ENCODE measurements at places on chromosomes 7 and 10. TPM values are rescaled to one million over a fixed set of nuclear protein-coding genes. Genes with fewer than 3 reads are reported as not detected.
A peak's percentile ranks its signal among the peaks of the same experiment; 100 is the strongest.

DNA sequence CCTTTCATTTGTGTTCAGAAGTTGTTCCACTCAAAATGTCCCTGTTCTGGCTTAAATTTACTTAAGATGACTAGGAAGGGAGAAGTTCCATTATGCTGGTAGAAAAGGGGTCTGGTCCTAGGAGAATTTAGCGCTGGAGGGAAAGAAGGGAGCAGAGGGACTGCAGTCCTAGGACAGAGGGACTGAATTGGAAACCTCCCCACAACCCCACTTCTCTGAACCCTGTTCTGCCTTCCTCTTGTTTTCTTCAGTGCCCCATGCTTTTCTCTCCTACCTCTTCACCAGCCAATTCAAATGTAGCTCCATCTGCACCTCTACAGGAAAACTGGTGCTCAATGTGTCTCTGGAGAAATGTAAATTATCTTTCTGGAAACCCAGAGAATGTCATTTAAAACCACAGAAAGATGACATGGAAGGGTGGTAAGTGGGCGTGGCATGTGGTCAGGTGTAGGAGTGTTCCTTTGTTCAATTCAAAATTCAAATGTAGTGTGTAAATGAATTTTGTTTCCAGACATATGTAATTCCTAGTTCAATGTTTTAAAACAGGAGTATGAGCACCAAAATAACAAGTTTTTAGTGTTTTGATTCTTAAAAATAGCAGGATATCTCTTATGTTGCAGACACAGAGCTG lies 24.0 kb upstream of the RHOBTB1 start:
- no peak for DNase-seq

DNA sequence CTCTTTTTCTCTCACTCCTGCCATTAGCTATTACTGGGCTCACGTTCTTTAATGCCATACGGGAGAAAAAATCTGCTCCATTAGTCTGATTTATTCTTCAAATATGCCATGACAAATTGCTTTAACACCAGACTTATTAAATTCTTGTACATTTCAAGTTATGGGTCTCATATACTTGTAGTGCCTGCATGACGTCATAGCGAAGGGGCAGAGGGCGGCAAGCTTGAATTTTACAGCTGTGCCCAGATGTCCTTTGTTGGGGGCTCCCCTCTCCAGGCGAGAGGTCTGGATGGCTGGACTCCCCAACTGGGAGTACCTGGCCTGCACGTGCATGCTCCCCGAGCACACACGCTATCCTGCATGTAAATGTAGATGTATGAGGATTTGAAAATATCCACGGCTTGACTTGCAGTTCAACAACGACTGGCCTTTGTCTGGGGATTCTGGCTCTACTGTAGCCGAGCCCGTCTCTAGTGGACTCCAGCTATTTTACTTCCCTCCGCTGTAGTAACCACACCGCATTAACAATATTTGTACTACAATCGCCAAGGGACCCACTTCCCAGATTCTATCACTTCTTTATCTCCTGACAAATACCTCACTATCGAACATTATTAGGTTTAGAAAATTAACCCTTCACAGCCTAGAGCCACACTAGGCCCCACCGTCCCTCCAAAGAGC lies 79.5 kb downstream of the EBF3 start:
- no peak for DNase-seq

GTPBP10 gene
- 25.3 TPM for total RNA-seq

GRCh38 chr7:128869944-128870285 lies 7.3 kb downstream of the ATP6V1F start:
- no peak for DNase-seq

DNA sequence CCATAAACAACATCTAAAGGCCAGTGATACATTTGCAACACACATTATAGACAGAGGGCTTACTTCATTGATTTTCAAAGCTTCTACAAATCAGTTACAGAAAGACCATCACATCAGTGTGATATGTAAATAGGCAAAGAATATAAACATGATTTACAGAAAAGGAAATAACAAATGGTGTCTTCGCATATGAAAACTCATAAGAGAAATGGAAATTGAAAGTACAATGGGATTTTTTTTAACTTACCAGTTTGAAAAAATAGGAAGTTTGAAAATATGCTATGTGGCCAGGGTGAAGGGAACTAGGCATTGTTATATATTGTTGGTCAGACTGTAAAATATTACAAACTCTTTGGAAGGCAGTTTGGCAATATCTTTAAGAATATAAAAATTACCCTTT lies 27.3 kb downstream of the SEC23IP start:
- DNase-seq: no peak

DNA sequence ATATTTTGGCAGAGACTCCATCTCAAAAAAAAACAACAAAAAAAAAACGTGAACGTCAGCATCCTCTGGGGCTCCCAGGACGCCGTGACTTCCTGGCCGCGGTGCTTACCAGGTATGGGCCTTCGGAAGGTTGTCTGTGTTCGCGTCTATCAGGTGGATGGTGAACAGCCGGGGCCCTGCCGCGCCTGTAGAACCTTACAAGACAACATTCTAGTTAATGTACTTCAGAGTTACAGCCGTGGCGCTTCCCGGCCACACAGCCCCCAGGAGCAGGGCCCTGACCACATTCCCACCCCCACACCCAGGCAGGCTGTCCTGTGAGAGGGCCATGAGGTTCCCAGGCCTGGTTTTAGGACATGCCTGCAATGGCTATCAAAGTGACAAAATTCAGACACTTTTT lies 111.0 kb downstream of the SMURF1 start:
- DNase-seq: no peak

- DNase-seq: no peak
Observed at GRCh38 chr7:100865938-100866728, 1.1 kb upstream of the TRIP6 start.

DENND10 gene
- total RNA-seq: 80.3 TPM

SPDYE17 gene
- not detected for total RNA-seq

GRCh38 chr7:80359476-80359875 lies 152.4 kb downstream of the GNAT3 start:
- DNase-seq: no peak

DENND2A gene
- total RNA-seq: 7.8 TPM

DNA sequence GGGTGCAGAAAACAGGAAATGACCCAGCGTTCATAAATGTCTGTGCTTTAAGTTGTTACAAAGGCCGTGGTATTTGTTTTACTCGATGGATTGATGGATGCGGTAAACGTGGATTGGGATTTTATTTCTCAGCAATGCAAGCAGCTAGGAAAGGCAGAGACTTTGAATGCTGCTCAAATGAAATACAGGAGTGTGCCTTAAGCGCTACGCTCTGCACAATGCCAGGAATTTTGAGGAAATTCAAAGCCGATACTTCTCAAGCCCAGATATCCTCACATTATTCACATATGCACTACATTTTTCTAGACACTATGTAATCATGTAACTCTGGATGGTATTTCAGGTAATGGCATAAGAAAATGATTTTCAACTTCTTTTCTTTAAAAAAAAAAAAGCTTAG lies 514.3 kb upstream of the ADARB2 start:
- no peak for DNase-seq

FAM180A gene
- total RNA-seq: 1.4 TPM

CCDC7 gene
- total RNA-seq: 4.3 TPM

MDFIC gene
- total RNA-seq: 29.7 TPM

DNA sequence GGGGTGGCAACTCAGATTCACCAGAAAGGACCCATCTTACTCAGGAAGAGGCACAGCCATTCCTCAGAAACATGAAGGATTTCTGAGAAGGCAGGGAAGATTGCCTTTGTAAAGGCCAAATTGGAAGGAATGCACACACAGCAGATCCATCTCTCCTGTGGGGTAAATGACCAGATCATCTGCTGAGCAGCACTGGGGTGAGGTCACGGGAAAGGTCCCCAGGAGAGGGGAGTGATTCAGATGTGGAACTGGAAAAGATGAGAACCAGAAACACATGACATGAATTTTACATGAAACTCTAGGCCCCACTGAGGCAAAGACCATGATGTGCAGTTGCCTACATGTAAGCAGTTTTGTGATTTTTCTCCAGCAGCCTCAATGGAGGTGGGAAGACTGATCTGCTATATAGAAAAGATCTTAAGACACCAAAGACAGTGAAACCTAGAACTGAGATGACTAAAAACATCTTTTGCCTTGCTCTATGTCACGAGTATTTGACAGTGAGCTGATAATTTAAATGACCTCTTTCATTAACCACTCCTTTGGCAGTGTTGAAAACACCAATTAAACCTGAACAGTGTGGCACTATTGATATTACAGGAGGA lies 91.6 kb downstream of the AMPH start:
- DNase-seq: no peak

BET1 gene
- total RNA-seq: 36.4 TPM

EEF1AKMT2 gene
- 22.8 TPM for total RNA-seq

DNA sequence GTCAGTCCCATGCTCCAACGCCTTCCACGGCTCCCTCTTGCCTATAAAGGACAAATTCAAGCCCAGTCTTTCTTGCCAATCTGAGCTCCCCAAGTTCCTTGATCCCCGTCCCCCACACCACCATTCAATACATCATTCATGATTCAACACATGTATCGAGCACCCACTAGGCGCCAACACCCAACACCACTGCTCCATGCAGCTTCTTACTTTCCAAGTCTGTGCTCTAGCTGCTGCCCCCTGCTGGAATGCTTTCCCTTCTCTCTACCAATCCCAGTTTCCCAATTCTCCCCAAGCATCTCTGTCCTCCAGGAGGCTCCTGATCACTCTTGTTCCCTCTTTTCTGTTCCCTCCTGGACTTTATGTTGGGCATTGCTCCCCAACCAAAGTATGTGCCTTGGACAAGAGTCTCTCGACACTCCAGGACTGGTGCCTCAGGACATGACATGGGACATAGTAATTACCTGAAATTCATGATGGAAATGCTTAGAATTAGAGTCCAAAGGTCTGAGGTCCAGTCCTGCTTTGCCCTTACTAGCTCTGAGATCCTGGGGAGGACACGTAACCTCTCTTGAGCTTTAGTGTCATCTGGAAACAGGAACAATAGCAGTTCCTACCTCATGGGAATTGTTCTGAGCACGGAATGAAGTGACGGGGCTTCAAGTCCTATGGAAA lies 172.7 kb downstream of the NEURL1 start:
- peak; percentile 31 for DNase-seq

DNA sequence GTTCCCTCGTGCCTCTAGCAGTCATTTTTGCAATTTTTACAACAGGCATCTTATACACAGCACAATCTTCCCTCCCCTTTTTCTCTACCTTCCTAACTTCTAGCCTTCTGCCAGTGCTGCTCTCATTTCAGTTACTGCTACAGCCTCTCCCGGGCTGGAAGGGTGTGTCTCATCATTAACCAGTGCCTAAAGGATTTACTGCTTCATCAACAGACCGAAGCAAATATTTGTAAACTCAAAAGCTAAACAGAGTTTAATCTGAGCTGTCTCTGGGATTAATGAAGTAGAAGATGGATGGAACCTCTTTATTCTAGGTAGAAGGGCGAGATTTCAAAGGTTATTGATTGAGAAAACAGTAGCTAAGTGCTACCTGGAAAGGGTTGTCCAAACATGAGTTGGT lies 94.3 kb downstream of the PRPF18 start:
- DNase-seq: no peak

ABCB4 gene
- total RNA-seq: not detected

NAT16 gene
- total RNA-seq: not detected

GRCh38 chr7:118758582-118758981 lies 534.1 kb downstream of the ANKRD7 start:
- no peak for DNase-seq

CCZ1B gene
- total RNA-seq: 25.5 TPM

FAM237B gene
- not detected for total RNA-seq

- DNase-seq: no peak
Observed at GRCh38 chr7:30278376-30278775, 6.0 kb upstream of the ZNRF2 start.

GRCh38 chr7:132002343-132002968 lies 446.0 kb upstream of the PODXL start:
- no peak for DNase-seq

SLIT1 gene
- total RNA-seq: not detected

DNA sequence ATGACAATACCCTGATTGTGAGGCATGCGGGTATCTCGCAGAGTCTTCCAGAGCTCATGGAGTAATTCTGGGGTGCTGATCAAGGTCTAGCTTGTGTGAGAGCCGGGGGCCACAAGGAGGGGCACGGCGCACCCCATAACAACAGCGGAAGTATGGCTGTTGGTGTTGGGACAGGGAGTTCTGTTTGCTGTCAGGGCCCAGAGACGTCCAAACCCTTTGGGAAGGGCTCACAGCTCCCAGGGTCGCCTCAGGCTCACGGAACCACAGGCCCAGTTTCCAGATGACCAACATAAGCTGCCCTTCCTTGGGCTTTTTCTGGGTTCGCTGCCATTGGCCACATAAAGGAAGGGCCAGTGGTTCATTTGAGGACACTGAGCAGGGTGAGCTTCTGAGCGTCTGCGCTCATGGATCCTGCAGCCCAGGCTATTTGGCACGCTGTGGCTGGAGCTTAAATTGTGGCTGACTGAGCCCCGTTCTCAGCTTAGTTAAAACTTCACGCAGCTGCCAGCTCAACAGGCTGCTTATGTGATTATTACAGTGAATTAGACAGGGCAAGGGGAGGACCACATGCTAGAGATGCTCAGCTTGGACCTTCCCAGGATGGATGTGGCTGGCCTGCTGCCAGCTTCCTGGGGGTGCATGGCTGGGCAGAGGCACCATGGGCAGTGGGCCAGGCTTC lies 92.3 kb downstream of the DNAJB6 start:
- no peak for DNase-seq

- no peak for DNase-seq
Observed at GRCh38 chr10:71526653-71527052, 129.9 kb downstream of the CDH23 start.

GPR85 gene
- 5.0 TPM for total RNA-seq

TAS2R5 gene
- total RNA-seq: 0.36 TPM

DNA sequence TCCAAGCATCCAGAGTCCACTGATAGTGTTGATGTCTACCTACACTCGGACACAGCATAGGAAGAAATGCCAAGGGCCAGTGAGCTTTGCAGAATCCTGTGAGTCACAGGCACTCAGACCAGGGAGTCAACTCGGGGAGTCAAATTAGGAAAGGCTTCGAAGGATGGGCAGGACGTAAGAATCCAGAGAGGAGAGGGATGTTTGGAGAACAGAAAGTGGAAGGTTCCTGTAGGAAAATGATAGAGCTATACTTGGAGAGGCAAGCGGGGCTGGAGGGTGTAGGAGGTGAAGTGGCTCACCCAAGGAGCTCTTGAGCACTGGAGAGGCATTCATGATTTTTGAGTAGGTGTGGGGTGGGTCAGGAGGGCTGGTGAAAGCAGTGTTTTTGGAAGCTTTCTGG lies 3.0 kb downstream of the ZYX start:
- peak; percentile 59 for DNase-seq

GRCh38 chr10:87612115-87612514 lies 47.6 kb upstream of the PAPSS2 start:
- DNase-seq: no peak

GNAT3 gene
- total RNA-seq: not detected

MYL7 gene
- not detected for total RNA-seq

GRCh38 chr10:132846631-132847415 lies 60.9 kb upstream of the NKX6-2 start:
- DNase-seq: no peak

PRKG1 gene
- 18.3 TPM for total RNA-seq

- DNase-seq: no peak
Observed at GRCh38 chr7:100394077-100394476, 20.8 kb downstream of the PILRA start.

SCIN gene
- total RNA-seq: not detected

CYP3A7 gene
- total RNA-seq: not detected
